ENCODE measurements at places on chromosomes 7 and 10.
A peak's percentile ranks its signal among the peaks of the same experiment; 100 is the strongest.

DNA sequence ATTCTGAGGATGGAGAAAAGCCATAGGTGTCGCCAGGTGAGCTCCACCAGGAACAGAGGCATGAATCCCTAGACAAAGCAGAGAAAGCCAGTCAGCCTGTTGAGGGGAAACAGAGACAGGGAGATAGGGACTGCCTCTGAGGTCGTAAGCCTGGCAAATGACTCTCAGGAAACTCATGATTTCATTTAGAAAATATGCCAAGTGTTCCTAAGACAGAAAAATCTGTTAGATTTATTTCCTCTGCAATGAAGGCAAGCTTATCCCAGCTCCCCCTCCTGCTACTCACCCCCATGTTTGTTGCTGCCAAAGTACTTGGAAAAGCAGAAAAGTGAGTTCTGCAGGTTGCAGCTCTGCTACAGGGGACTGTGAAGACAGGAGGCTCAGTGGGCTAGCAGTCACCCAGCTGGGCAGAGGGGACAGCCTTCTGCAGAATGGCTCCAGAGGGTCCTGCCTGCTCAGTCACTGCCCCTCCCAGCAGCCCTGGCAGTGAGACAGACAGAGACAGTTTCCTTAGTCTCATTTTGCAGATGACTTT is 184.3 kb downstream of the ADRA2A start:
- no peak for DNase-seq

- no peak for DNase-seq
Measured at GRCh38 chr7:37820708-37821468, 27.5 kb upstream of the NME8 start.

DNA sequence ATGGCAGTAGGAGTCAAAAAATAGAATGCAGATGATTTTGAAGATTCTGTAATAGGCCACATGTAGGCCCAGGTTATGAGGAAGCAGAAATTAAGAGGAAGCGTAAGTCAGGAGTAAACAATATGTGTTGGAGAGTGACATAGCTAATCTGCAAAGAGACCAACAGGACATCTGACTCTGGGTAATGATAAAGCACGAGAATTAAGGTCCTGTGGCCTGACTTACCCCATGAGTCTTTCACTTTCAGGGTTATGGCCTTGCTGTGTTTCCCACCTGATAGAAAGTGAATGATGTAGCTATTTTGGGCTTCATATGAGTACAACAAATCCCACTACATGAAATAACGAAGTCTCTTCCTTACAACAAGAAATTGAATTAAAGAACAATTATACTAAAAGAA is 393.0 kb downstream of the MAGI2 start:
- DNase-seq = no peak

DNA sequence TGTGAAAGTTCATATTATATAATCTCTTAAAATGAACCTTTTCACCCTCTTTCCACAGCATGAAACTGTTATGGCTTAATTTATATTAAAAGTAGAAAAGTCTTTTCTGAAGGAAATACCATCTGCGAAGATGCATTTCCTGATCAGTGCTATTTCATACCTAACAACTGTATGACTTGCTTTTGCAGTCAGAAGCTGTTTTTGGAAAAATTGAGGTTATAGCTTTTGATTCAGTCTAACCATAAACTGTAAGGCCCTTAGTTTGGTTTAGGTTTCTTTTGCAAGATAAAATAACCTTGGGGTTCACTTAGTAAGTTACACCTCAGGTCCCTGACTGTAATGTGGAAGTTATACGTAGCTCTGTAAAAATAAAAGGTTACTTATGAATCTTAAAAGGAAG is 22.7 kb upstream of the PARP12 start:
- DNase-seq = no peak

DNA sequence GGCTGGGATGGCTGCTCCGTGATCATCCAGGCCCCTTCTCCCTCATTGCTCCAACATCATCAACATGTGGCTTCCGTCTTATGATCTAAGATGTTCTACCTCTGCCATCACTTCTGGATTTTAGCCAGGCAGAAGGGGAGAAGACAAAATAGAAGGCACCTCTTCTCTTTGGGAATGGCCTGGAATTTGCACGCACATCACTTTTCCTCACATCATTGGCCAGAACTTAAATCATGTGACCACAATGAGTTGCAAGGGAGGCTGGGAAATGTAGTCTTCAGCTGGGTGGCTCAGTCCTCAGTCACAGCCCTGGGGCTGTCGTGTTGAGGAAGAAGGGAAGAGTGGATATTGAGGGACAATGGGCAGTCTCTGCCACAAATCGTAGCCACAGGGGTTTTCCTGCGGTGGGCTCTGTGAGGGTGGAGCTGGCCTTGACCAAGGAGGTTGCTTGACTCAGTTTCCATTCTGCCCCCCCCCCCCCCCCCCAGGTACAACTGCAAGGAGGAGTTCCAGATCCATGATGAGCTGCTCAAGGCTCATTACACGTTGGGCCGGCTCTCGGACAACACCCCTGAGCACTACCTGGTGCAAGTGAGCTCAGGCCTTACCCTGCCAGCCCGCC is 50.3 kb downstream of the PALD1 start:
- no peak for DNase-seq

DNA sequence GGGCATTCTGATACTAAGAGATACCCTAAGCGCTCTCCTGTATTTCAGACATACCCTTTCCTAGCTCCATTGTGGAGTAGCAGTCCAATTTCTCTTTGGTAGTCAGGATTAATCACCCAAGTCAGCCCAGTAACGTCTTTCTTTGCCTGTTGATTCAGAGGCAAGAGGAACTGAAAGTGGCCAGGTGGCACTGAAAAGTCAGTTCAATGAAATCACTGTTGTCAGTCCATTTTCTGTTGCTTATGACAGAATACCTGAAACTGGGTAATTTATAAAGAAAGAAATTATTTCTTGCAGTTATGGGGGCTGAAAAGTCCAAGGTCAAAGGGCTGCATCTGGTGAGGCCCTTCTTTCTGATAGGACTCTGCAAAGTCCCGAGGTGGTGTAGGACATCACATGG is 40.2 kb downstream of the ANKRD61 start:
- DNase-seq = peak; percentile 53
